Large intestine (tissue), 12 donors: ENCODE measurements at places on chromosomes 6 and 20. TPM values are rescaled to one million over a fixed set of nuclear protein-coding genes. Genes with fewer than 3 reads are reported as not detected.

The OR2H2 gene
- 0.03 TPM for polyA plus RNA-seq

GRCh38 chr6:1605893-1606779 lies 3.6 kb upstream of the FOXC1 start:
- H3K27me3 ChIP-seq = peaks cover 91% of the 10 kb centered on the region
- no peak overlapping the region for H3K4me3 ChIP-seq
- DNase-seq = no peak

GRCh38 chr6:22964334-22964733 lies 395.0 kb downstream of the HDGFL1 start:
- no peaks in the 10 kb centered on the region for H3K4me1 ChIP-seq
- H3K36me3 ChIP-seq = no peaks in the 10 kb centered on the region
- H3K4me3 ChIP-seq = no peak overlapping the region
- no peaks in the 10 kb centered on the region for H3K27me3 ChIP-seq
- H3K27ac ChIP-seq = no peak overlapping the region
- no peak for DNase-seq

GRCh38 chr6:111761783-111762312 lies 111.4 kb downstream of the FYN start:
- H3K36me3 ChIP-seq = no peaks in the 10 kb centered on the region
- DNase-seq = no peak
- H3K27ac ChIP-seq = peak overlapping the region; percentile 3

The CGA gene
- polyA plus RNA-seq = 0.04 TPM

The IL17F gene
- 0.55 TPM for polyA plus RNA-seq

- no peak for DNase-seq
- H3K27ac ChIP-seq = no peak overlapping the region
- H3K4me1 ChIP-seq = no peaks in the 10 kb centered on the region
These were observed 301.1 kb upstream of the RNF217 start for GRCh38 chr6:124661097-124661661.

The TPMT gene
- 20.7 TPM for polyA plus RNA-seq

GRCh38 chr20:25629816-25630499 lies 6.1 kb upstream of the NANP start:
- no peak overlapping the region for H3K27ac ChIP-seq
- H3K36me3 ChIP-seq = no peaks in the 10 kb centered on the region
- no peaks in the 10 kb centered on the region for H3K27me3 ChIP-seq

The POPDC3 gene
- 1.0 TPM for polyA plus RNA-seq

DNA sequence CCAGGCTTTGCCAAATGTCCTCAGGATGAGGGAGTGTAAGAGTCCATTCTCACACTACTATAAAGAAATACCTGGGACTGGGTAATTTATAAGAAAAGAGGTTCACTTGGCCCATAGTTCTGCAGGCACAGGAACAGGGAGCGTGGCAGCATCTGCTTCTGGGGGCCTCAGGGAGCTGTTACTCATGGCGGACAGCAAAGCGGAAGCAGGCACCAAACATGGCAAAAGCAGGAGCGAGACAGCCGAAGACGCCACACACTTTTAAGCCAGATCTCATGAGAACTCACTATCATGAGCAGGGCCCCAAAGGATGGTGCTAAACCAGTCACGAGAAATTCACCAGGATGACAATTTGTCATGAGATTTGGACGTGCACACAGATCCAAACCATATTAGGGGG lies 22.8 kb downstream of the FAM50B start:
- no peaks in the 10 kb centered on the region for H3K27me3 ChIP-seq
- no peaks in the 10 kb centered on the region for H3K36me3 ChIP-seq
- no peak overlapping the region for H3K4me3 ChIP-seq
- no peak for DNase-seq
- peaks cover 49% of the 10 kb centered on the region for H3K4me1 ChIP-seq
- peak overlapping the region; percentile 93 for H3K27ac ChIP-seq

The FAM110A gene
- 7.5 TPM for polyA plus RNA-seq

GRCh38 chr6:167121335-167121841 lies 1.5 kb upstream of the CCR6 start:
- DNase-seq = no peak
- no peaks in the 10 kb centered on the region for H3K36me3 ChIP-seq
- H3K27me3 ChIP-seq = no peaks in the 10 kb centered on the region
- no peak overlapping the region for H3K4me3 ChIP-seq
- H3K27ac ChIP-seq = no peak overlapping the region
- H3K4me1 ChIP-seq = peaks cover 26% of the 10 kb centered on the region

The SDHAF4 gene
- 13.4 TPM for polyA plus RNA-seq

The C6orf58 gene
- polyA plus RNA-seq = 0.12 TPM

GRCh38 chr6:92559611-92560010 lies 859.7 kb downstream of the EPHA7 start:
- no peaks in the 10 kb centered on the region for H3K4me1 ChIP-seq
- no peak overlapping the region for H3K27ac ChIP-seq
- DNase-seq = no peak
- H3K36me3 ChIP-seq = no peaks in the 10 kb centered on the region

- no peak overlapping the region for H3K4me3 ChIP-seq
- peaks cover 12% of the 10 kb centered on the region for H3K4me1 ChIP-seq
- H3K27me3 ChIP-seq = peaks cover 15% of the 10 kb centered on the region
- no peak overlapping the region for H3K27ac ChIP-seq
- H3K36me3 ChIP-seq = no peaks in the 10 kb centered on the region
These were observed 95.3 kb downstream of the EDN3 start for GRCh38 chr20:59395729-59396128.

DNA sequence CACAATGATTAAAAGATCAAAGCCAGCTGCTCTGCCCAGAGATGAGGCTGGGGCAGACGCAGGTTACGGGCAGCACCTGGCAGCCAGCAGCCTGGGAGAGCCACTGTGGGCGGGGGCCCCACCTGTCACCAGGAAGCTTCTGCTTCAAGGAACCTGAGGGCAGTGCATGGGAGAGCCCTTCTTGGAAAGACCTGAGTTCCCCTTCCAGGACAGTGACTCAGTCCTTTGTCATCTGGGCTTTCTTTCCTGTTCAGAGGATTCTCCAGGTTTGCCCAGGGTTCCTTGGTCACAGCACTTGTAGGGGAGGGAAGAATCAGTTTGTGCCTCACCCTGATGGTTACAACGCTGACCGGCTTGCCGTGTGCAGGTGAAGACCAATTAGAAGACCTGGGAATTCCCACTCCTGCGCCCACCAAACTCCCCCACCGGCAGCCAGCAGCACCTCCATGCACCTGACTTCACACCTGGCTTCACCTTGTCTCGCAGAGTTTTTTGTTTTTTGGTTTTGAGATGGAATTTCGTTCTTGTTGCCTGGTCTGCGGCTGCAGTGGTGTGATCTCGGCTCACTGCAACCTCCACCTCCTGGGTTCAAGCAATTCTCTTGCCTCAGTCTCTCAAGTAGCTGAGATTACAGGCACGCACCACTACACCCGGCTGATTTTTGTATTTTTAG lies 2.0 kb downstream of the ZBP1 start:
- peak; percentile 62 for DNase-seq
- H3K4me3 ChIP-seq = no peak overlapping the region
- no peak overlapping the region for H3K27ac ChIP-seq
- no peaks in the 10 kb centered on the region for H3K36me3 ChIP-seq
- peaks cover 7% of the 10 kb centered on the region for H3K4me1 ChIP-seq

DNA sequence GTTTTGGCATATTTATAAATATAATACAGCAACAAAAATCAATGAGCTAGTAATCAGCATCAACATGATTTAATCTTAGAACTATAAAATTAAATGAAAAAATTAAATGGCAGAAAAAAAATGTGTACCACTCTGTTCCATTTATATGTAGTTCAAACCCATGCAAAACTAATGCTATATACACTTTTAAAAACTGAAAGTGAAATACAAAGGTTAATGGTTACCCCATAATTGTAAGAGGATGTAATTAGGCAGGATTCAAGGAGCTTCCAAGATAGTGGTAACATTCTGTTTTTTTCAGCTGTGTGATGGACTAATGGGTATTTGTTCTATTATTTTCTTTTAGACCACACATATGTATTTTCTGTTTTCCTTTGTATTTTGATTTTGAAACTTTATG lies 492.1 kb downstream of the UTRN start:
- no peaks in the 10 kb centered on the region for H3K4me1 ChIP-seq
- H3K36me3 ChIP-seq = peaks cover 8% of the 10 kb centered on the region
- no peak overlapping the region for H3K27ac ChIP-seq
- DNase-seq = no peak
